Activated CD8-positive, alpha-beta T cell treated with anti-CD3 and anti-CD28 coated beads, Interleukin-2, amount 10 ng/mL, durations not matched to agents 7 days and 5 days (primary cell): ENCODE measurements at places on chromosomes 6 and 20. TPM values are rescaled to one million over a fixed set of nuclear protein-coding genes. Genes with fewer than 3 reads are reported as not detected.

The LGSN gene
- not detected for total RNA-seq

The CLDN20 gene
- not detected for total RNA-seq

DNA sequence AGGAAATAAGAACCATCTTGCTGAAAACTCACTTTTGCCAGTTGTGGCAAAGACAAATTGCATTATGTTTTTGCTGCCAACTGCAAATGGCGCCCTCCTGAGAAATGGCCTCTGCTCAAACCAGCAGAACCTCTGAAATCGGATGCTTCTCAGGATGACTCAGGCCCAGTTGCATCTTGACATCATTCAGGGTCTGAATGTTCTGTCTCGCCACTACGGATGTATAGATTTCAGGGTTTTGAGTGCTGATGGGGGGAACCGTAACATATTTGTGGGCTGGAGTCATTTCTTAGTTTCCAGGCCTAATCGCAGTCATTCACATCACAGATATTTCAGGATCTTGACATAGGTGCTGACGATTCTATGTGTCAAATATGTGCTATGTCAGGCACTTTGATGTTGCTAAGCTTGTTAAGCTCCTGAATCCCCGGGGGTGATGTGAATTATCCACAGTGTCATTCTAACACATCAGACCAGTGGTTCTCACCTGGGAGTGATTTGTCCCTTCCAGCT, 207.1 kb downstream of the NFATC2 start:
- no peak overlapping the region for H3K4me3 ChIP-seq
- no peaks in the 10 kb centered on the region for H3K36me3 ChIP-seq
- peaks cover 3% of the 10 kb centered on the region for H3K4me1 ChIP-seq
- DNase-seq, result no peak
- H3K27me3 ChIP-seq, result peaks cover 5% of the 10 kb centered on the region

- no peak overlapping the region for H3K4me3 ChIP-seq
- no peak for DNase-seq
- H3K4me1 ChIP-seq, result no peaks in the 10 kb centered on the region
- H3K27me3 ChIP-seq, result no peaks in the 10 kb centered on the region
- H3K36me3 ChIP-seq, result no peaks in the 10 kb centered on the region
Observed at GRCh38 chr20:52593654-52594053, 378.5 kb upstream of the TSHZ2 start.

GRCh38 chr20:57265336-57265996, 975 bp downstream of the BMP7 start:
- H3K27ac ChIP-seq, result no peak overlapping the region
- peaks cover 81% of the 10 kb centered on the region for H3K27me3 ChIP-seq
- no peaks in the 10 kb centered on the region for H3K4me1 ChIP-seq
- no peak overlapping the region for H3K4me3 ChIP-seq
- no peaks in the 10 kb centered on the region for H3K36me3 ChIP-seq

The THBD gene
- not detected for total RNA-seq

DNA sequence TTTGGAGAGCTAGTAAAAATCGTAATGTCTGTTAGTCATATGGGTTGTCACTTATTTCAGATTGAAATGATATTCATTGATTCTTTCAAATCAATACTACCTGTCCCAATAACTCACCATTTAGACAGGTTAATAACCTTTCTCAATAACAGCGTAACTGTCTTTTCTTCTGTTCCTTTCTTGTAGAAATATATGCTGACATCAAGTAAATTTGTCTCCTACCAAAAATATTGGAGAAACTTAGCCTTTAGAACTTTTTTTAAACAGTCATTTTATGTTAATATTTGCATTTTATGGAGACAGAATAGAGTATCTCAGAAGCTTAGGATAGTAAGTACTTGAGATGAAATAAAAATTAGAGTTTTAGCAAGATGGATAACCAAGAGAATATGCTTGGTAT, 278.2 kb downstream of the UST start:
- no peak overlapping the region for H3K27ac ChIP-seq
- no peak for DNase-seq
- peaks cover 6% of the 10 kb centered on the region for H3K36me3 ChIP-seq
- H3K27me3 ChIP-seq, result no peaks in the 10 kb centered on the region
